ENCODE measurements at places on chromosomes 11 and 22. TPM values are rescaled to one million over a fixed set of nuclear protein-coding genes. Genes with fewer than 3 reads are reported as not detected.

The RTL10 gene
- 21.5 TPM for total RNA-seq

The C22orf31 gene
- total RNA-seq: not detected

The OR1S2 gene
- total RNA-seq: not detected

DNA sequence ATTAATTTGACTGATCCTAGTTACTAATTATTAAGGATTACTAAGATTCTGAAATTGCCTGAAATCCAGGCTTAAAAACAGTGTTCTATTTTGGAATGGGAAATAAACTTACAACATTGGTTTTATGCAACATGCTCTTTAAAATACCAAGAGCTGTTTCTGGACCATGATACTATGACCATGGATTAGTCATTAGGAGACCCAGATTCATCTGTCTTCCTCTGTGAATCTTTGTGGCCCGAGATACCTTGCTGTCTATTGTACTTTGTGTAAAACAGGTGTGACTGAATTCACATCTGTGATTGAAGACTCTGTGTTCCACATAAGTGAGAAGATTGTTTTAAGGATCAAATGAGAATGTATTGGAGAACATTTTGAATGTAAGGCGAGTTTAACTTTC lies 98.8 kb downstream of the HSD17B12 start:
- H3K4me3 ChIP-seq: no peak overlapping the region
- no peaks in the 10 kb centered on the region for H3K4me1 ChIP-seq
- H3K27ac ChIP-seq: no peak overlapping the region
- no peaks in the 10 kb centered on the region for H3K27me3 ChIP-seq

- peaks cover 59% of the 10 kb centered on the region for H3K36me3 ChIP-seq
- H3K4me3 ChIP-seq: no peak overlapping the region
- H3K4me1 ChIP-seq: peaks cover 66% of the 10 kb centered on the region
- DNase-seq: no peak
Measured at GRCh38 chr11:48080301-48080861, 100.0 kb downstream of the PTPRJ start.
